ENCODE measurements at places on chromosomes 5 and 9.
A peak's percentile ranks its signal among the peaks of the same experiment; 100 is the strongest.

DNA sequence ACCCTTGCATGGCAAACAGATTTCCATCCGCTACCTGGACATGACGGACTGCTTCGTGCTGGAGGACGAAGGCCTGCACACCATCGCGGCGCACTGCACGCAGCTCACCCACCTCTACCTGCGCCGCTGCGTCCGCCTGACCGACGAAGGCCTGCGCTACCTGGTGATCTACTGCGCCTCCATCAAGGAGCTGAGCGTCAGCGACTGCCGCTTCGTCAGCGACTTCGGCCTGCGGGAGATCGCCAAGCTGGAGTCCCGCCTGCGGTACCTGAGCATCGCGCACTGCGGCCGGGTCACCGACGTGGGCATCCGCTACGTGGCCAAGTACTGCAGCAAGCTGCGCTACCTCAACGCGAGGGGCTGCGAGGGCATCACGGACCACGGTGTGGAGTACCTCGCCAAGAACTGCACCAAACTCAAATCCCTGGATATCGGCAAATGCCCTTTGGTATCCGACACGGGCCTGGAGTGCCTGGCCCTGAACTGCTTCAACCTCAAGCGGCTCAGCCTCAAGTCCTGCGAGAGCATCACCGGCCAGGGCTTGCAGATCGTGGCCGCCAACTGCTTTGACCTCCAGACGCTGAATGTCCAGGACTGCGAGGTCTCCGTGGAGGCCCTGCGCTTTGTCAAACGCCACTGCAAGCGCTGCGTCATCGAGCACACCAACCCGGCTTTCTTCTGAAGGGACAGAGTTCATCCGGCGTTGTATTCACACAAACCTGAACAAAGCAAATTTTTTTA lies 242.9 kb downstream of the MARCHF11 start:
- no peak for DNase-seq

DNA sequence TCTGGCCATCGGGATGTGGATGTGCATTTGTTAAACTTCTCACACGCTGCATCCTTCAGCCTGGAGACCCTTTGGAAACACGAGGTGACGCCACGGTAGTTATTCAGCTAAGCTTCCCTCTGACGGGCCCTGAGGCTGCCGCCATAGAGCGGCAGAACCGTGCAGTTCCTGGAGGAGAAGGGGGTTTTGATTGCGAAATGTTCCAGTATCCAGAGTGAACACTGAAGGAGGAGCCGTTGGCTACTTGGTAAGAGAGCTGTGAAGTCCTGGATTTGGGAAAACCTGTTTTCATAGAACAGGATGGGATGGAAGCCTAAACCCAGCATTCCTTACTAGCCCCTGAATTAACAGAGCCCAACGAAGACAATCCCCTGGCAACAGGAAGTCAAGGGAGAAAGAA lies 23.0 kb upstream of the EXOC3 start:
- DNase-seq: no peak

- no peak for DNase-seq
Observed at GRCh38 chr5:87951661-87952060, 317.0 kb downstream of the TMEM161B start.

GRCh38 chr5:54518146-54518817 lies 723 bp downstream of the SNX18 start:
- DNase-seq: peak; percentile 46

DNA sequence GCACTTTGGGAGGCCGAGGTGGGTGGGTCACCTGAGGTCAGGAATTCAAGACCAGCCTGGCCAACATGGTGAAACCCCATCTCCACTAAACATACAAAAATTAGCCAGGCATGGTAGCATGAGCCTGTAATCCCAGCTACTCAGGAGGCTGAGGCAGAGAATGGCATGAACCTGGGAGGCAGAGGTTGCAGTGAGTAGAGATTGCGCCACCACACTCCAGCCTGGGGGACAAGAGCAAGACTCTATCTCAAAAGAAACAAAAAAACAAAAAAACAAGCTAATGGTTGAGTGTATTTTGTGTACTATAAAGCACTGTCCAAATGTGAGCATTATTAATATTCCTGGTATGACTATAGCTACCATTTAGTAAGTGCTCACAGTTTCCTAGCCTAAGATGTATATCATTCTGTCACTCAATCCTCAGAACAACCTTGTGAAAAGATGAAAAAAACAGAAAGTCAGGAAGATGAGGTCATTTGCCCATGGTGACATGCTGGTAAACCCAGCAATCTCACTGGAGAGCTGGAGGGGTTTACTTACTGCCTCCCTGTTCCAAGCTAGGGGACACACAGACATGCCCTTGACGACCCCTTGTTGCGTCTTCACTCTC lies 27.7 kb downstream of the ARHGEF37 start:
- no peak for DNase-seq

- DNase-seq: no peak
Observed at GRCh38 chr5:59600998-59601397, 292.5 kb downstream of the PDE4D start.

- no peak for DNase-seq
Observed at GRCh38 chr9:34256987-34257585, 72.0 kb downstream of the KIF24 start.

- peak; percentile 43 for DNase-seq
Observed at GRCh38 chr9:14258660-14259239, 55.2 kb downstream of the NFIB start.

- DNase-seq: no peak
Observed at GRCh38 chr9:16158093-16158492, 605.2 kb downstream of the CCDC171 start.

GRCh38 chr5:11047030-11047429 lies 286.0 kb upstream of the DAP start:
- DNase-seq: no peak

GRCh38 chr5:16554110-16554509 lies 62.7 kb downstream of the RETREG1 start:
- DNase-seq: no peak

DNA sequence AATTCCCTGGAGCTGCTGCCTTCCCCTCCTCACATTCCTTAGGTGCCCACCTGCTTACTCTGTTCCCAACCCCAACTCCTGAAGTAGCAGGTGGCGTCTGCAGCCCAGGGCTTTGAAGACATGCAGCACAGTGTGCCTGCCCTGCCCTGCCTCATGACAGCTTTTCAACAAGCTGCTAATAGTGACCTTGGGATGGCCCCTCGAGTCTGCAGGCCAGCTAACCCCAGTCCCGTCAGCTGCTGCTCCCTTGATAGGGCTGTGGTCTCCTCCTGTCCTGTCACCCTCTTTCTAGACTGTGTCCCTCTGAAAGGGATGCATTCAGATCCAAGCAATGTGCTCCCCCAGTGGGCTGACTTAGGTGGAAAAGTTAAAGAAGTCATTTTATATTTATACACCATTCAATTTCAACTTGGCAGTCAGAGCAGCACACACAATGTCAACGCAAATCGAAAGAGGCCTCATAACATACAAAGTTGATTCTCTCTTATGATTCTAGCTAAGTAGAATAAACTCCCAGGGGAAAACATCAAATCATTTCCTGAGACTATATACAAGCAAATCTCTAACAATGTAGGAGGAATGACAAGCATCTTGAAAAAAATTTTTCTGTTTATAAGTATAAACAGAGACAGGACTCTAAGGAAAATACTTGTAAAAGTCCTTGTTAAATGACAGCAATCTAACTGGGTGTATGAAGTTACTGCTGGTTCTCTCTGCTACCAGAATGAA lies 37.9 kb downstream of the ADRB2 start:
- DNase-seq: peak; percentile 76

- no peak for DNase-seq
Observed at GRCh38 chr5:68732251-68732650, 361.6 kb upstream of the SLC30A5 start.

DNA sequence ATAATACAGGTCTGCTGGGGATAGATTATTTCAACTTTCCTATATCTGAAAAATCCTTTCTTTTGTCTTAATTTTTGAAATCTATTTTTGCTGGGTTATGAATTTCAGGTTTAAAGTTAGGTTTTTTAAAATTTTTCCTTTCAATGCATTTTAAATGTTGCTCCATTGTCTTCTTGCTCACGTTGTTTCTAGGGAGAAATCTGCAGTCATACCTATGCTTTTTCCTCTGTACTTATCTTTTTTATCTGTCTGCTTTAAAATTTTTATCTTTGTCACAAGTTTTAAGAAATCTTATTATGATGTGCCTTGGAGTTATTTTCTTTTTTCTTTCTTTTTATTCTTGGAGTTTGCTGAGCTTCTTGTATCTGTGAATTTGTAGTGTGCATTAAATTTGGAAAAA lies 412.0 kb upstream of the KIF2A start:
- DNase-seq: no peak

DNA sequence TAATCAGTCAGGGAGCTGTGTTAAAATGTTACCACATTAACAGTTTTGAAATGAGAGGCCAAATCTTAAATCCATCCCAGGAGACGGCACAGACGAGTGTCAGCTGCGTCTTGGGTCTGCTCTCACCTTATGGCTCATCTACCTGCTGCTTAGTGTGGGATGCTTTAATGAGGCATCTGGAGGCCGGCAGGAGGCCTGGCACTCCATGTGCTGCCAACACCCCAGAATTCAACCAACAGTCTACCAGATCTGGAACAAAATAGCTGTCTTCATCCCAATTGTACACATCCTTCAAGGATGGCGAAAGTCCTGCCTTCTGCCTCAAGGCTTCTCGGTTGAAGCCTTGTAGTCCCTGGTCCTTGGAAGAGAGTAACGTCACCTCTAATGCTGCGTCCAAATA lies 12.0 kb downstream of the PRKACG start:
- DNase-seq: no peak

- no peak for DNase-seq
Observed at GRCh38 chr5:41312478-41313060, 99.2 kb upstream of the C6 start.

GRCh38 chr5:161030229-161030628 lies 178.2 kb upstream of the ATP10B start:
- DNase-seq: no peak

All from AG10803 (cell line).